ENCODE measurements at places on chromosomes 16 and 17.

DNA sequence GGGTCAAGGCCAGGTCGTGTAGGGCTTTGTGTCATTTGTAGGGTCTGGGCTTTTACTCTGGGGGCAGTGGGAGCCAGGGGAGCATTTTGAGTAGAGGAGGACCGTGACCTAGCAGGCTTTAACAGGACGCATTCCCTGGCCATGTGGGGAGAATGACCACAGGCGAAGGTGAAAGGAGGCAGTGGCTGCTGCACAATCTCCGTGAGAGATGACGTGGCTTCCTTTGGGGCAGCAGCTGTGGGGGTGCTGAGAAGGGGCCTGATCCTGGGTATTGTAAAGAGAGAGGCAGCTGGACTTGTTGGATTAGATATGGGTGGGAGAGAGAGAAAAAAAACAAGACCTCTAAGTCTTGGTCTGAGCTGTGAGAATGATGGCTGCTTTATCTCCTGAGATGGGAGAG is 46.0 kb downstream of the KATNIP start:
- no peak for DNase-seq

DNA sequence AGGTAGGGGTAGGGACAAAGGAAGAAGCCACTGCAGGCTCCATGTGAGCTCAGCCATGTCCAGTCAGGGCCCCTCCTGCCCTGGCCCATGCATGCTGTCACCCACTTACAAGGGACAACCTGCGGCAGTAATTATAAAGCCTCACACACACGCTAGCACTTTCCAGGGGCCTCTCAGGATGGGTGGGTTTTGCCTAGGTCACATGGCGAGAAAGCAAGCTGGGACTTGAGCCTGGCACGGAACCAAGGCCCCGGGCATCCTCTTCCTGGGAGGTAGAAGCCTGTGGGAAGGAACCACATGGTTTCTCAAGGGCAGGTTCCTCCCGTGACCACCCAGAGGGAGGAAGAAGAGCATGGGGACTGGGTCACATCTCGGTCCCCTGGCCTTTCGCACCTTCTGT is 7.0 kb downstream of the ZNF319 start:
- DNase-seq, result no peak

- no peak for DNase-seq
Measured at GRCh38 chr17:79829004-79829403, 10.2 kb downstream of the CBX4 start.

DNA sequence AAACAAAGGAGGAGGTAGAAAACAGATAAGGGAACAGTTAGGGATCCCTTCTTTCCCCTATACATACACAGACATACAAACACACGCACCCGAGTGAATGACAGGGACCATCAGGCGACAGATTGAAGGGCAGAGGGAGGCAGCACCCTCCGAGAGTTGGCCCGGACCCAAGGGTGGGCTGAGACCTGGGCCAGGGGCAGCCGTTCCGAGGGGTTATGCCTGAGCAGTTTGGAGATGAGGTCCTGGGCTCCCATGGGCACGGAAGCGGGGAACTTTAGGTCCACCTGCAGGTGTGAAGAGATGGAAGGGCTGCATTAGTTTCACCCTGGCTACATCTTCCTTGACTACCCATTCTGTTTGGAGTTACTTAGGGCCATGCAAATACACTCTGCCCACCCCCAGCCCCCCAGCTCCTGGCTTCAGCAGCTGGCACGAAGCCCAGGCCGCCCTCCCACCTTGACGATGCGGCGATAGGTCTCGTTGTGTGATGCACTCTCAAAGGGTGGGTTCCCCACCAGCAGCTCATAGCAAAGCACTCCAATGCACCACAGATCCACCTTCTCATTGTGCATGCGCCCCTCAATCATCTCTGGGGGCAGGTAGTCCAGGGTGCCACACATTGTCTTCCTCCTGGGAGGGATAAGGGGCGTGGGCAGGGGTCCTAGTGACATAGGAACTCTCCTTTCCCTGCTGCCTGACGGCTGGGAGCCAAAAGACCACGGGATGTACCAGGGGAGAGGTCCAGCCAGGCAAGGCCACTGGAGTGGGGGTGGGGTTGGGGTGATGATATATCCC is 5.4 kb downstream of the AURKB start:
- DNase-seq, result no peak

DNA sequence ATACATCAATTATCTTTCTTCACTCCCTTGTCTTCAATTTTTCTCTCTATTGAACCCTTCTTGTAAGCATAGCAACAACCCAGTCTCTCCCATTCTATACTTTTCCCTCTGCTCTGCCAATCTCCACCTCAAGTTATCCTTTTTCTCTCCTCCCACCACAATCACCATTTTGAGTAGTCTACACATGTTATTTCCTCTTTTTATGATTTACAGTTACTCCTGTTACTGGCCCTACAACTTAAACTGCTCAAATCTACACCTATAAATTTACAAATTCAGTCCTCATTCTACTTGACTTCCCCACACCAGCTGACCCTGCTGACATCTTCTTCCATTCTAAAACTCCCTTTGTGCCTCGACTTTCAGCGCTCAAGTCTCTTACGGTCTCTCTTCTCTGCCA is 84.6 kb downstream of the SPAG9 start:
- DNase-seq, result no peak

DNA sequence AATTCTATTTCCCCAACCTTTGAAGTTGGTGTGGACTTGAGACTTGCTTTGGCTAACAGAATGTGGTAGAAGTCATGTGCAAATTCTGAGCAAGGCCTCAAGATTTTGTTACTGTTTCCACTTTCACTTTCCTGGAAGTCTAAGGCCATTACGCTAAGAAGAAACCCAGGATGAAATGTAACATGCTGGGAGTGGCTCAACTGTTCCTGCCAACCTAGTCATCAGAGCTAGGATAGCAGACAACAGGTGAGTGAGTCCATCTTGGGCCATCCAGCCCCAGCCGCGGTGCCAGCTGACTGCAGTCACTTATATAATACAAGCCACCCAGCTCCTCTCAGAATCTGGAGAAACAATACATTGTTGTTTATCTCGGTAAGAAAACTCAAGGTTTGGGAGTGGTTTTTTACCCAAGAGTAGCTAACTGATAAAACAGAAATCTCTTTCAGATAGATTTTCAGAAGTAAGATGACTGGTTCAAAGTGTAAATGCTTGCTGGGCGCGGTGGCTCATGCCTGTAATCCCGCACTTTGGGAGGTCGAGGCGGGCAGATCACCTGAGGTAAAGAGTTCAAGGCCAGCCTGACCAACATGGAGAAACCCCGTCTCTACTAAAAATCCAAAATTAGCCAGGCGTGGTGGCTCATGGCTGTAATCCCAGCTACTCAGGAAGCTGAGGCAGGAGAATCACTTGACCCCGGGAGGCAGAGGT is 10.7 kb upstream of the STX4 start:
- DNase-seq, result no peak

All from renal cortical epithelial cell (primary cell).